ENCODE measurements at places on chromosomes 5 and 9. TPM values are rescaled to one million over a fixed set of nuclear protein-coding genes. Genes with fewer than 3 reads are reported as not detected.

Gene OCLN
- polyA plus RNA-seq: 7.6 TPM

Gene GRXCR2
- polyA plus RNA-seq: not detected

Gene FUT7
- polyA plus RNA-seq: not detected

Gene FAM170A
- not detected for polyA plus RNA-seq

Gene SPINK6
- polyA plus RNA-seq: not detected

Gene PCDHB11
- polyA plus RNA-seq: 0.34 TPM

Gene C9orf153
- not detected for polyA plus RNA-seq

Gene NR6A1
- polyA plus RNA-seq: 1.8 TPM

Gene CCL27
- polyA plus RNA-seq: not detected

Gene DND1
- 0.69 TPM for polyA plus RNA-seq

Gene F2RL2
- polyA plus RNA-seq: not detected

DNA sequence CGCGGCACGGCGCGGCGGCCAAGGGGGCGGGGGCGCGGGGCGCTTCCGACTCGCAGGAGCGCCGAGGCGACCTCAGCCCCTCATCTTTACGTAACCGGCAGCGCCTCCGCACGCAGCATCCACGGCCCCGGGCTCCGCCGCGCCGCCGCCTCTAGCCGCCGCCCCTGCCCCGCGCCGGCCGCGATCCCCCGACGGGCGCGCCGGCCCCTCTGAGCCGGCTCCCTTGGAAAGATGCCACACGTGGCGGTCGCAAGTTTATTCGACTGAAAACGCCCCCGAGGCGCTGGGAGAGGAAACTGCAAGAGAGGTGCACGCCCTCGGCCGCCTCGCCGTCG, 1.0 kb downstream of the KLF9 start:
- DNase-seq: no peak

- DNase-seq: no peak
These were observed 311.3 kb downstream of the GADD45G start for GRCh38 chr9:89916001-89916597.

- DNase-seq: peak; percentile 77
These were observed 2.9 kb downstream of the P4HA2 start for GRCh38 chr5:132224716-132225115.

DNA sequence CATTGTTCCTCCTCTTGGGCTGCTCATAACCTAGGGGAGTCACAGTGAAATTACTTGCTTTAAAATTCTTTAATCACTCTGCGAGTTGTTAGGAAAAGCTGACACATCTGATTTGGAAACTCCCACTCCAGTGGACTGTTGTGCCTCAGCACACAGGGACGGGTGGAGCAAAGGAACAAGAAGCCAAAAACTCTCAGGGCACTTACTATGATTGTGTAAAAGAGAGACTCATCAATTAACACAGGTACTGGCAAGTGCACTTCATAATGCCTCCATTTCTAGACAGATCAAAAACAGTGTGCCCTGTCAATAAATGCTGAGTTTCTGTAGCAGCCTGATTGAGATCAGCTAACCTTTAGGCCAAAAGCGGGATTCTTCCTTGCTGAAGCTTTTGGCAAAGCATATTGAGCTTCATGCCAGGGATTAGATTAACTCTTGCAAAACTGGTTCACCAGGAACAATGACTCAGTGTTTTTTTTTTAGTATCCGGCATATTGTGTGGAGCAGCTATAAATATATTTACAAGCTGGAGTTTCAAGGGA, 55.9 kb downstream of the TMC1 start:
- DNase-seq: no peak

GRCh38 chr9:110006657-110007056, 201.3 kb downstream of the C9orf152 start:
- no peak for DNase-seq

- no peak for DNase-seq
These were observed 84.5 kb downstream of the RFX3 start for GRCh38 chr9:3441197-3441816.

DNA sequence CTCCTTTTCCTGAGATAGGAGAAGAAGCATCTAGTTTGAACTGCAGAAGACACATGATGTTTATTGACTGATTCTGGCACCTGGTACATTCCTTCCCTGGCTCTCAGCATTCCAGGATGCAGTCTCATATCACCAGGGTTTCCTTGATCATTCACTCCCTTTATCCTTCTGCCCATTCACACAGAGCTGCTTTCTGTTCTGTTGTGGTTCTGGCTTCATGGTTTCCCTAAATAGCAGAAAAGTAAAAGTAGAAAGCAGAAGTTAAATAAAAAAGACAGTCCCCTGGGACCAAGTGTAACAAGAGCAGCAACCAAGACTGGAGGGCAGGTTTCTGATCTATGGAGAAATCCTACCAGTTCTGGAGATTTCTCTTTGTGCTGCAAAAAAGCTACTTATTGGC, 3.2 kb downstream of the IFNA8 start:
- DNase-seq: no peak

GRCh38 chr9:109498195-109499092, at the start of gene PTPN3:
Gene PTPN3, minus strand, starts transcription at chr9:109498307. Its CDS starts 34,873 bp downstream, at chr9:109463434.
- no peak for DNase-seq

- peak; percentile 77 for DNase-seq
These were observed 69.0 kb upstream of the GGTA1 start for GRCh38 chr9:121568343-121569265.

- peak; percentile 96 for DNase-seq
These were observed 4.5 kb downstream of the DUSP1 start for GRCh38 chr5:172766287-172767108.

GRCh38 chr5:78289911-78290310, 4.6 kb downstream of the AP3B1 start:
- DNase-seq: no peak

DNA sequence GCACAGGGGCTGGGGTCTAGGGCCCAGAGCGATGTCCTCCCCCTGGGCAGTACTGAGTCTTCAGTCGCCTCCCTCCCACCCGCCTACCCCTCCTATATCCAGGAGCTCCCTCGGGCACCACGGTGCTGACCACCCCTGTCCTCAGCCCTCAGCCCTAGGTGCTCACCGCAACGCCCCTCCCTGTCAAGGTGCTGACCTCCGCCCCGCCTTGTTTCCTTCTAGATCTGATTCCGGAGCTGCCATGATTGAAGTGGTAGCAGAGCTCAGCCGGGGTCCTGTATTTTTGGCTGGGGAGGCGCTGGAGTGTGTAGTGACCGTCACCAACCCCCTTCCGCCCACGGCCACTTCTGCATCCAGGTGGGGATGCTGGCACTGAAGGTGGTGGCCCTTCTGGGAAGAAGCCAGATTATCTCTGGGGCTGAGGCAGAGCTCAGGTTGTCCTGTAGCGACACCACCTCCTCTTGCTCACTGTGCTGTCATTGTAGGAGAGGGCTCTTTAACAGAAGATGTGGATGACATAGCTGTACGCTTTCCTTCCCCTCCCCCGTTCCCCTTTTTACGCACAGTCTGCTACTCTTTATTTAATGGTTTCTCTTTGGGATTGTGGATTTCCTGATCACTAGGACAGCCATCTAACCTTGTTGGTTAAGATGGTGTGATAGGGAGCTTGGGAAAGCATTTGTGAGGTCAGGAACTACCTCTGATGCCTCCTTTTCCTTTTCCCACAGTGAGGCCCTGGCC, 598 bp downstream of the RGP1 start:
- no peak for DNase-seq

GRCh38 chr9:6183627-6184026, 32.0 kb upstream of the IL33 start:
- no peak for DNase-seq

DNA sequence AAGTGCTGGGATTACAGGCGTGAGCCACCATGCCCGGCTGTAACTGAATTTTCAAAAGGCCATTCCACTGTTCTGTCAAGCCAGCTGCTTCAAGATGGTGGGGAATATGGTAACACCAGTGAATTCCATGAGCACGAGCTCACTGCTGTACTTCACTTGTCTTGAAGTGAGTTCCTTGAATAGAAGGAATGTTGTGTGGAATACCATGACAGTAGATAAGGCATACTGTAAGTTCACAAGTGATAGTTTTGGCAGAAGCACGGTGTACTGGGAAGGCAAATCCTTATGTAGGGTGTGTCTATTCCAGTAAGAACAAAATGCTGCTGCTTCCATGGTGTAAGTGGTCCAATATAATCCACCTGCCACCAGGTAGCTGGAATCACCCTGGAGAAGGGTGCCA, 6.6 kb upstream of the PRXL2C start:
- no peak for DNase-seq

DNA sequence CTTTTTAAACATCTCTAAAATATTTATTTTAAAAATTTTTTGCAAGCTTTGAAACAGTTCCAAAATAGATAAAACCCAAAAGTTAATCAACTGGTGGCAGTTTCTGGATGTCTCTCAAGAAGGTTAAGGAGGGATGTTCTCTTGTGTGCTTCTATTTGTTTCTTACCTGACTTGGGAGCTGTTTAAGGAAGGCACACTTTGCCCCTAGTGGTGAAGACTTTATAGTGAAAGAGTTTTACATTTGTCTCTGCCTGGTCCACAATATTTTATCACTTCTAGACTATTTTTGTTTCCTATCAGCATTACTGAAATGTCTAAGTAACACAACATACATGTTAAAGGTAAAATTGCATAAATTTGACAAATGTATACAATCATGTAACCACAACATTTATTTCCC, 552.8 kb downstream of the SEMA5A start:
- no peak for DNase-seq

DNA sequence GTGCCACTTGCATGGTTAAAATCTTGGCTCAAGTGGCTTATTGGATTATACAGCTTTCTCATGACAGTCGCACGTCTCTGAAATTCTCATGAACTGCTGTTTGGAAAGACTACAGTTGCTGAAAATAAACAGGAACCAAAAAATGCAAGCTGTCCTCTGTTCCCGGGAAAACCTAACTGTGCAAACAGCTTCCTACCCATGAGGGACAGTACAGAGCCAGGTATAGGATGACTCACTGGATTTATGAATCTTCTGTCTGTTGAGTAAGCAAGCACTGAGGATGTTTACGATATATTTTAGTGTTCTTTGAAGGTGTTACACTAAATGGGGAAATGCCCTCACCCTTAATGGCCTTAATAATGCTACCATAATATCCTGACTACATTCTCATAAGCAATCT, 380.3 kb upstream of the TNC start:
- DNase-seq: no peak

DNA sequence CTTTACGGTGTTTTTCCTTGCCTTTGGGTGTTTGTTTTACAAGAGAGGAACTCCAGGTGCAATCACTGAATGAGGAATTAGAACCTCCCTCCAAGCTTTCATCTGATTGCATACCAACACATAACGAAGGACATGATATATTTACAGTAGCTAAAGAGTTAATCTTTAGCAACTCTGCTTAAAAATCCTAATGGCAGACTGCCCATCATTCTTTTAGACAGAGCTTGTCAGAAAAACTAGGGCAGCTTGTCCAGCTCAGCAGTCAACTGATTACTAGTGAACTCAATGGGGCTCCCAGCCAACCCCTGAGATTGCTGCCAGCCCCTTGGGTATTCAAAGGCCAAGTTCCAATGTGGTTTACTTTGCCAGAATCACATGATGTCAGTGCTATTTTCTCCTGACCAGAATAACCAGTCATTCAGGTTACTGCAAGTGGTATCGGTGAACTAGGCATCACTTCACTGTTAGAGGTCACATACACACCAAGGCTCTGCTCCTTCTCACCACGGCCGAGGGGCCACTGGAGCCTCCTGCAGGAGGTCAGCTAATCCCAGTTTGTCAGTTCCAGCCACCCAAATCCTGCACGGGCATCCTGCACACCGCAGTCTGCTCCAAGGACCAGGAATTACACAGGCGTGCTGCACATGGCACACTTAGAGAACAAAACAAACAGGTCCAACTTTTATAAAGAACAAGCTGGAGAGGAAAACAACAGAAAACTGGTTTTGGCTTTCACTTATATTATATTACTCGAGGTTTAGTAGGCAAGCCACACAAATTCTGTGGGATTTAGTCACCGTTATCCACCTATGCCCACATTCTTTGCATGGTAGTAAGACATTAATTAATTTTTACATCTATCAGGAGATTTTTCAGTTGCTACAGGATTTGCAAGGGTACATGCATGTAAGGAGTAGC, 62.5 kb downstream of the NFIB start:
- peak; percentile 88 for DNase-seq

- no peak for DNase-seq
These were observed 460.8 kb downstream of the CDH10 start for GRCh38 chr5:24183981-24184380.

DNA sequence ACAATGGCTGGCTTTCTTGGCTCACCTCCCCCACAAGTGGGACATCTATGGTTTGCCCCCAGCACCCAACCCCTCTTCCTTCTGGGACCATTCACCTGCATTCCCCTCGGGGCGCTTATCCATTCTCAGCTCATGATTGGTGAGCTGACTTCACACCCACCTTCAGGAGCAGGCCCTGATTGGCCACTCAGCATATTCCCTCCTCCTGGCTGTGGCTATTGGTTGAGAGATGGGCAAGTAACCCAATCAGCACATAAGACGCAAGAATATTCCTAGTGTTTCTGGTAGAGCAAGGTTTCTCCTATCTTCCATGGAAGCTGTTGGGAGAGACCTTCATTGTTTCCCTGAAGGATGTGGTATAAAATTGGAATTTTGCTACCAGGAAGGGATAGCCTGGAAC, 22.7 kb upstream of the UNC5A start:
- no peak for DNase-seq

All from sigmoid colon (tissue), 7 donors.